ENCODE measurements at places on chromosomes 7 and 10.

GRCh38 chr7:139570119-139570518 is 46.6 kb downstream of the CLEC2L start:
- DNase-seq, result no peak

DNA sequence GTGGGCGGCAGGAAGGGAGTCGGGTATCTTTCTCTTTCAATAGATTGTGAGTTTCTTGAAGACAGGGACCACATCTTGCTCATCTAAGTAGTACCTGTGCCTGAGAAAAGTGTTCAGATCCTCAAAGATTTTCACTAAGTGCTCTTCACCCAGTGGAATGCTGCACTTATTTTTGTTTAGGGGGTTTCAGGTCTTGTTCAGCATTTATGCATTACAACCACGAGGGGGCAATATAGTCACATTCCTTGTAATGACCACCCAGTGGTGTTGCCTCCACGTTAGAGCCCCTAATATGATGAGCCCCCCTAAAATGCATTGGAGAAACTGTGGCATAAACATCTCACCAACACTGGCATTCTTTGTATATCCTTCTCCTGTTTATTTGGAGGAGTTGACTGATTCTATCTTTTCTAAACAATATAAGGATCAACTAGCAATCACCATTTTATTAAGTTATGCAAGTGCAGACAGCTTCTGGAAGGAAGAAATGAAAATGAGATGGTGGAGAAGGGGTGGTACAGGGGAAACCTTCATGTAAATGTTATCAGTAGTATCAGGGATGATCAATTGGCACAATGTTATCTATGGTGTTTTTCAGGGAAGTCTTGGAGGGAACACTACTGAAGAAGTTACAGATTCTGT is 3.1 kb upstream of the PAPSS2 start:
- DNase-seq, result no peak

- no peak for DNase-seq
Observed at GRCh38 chr10:48699011-48699627, 14.4 kb downstream of the WDFY4 start.

GRCh38 chr10:33955676-33956075 is 621.2 kb upstream of the NRP1 start:
- no peak for DNase-seq

- no peak for DNase-seq
Observed at GRCh38 chr10:36469585-36469984, 655.8 kb upstream of the ANKRD30A start.

DNA sequence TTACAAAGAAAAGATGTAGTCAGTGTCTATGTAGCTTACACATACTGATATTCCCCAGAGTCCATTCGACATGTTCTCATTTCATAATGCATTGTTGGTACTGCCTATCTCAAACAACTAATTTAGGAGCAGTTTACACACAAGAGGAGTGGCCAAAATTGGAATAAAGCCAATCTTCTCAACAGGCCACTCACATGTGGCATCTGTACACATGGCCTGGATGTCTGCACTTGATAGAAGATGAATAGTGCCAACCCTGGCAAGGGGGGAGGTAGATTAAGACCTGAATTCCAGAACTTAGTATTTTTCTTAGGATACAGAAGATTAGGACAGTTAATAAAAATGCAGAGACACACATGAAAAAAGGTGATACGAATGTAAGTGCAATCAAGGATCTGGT is 125.3 kb upstream of the STARD3NL start:
- no peak for DNase-seq

- DNase-seq, result no peak
Observed at GRCh38 chr7:142436601-142437000, 178.7 kb upstream of the PRSS58 start.

GRCh38 chr7:115975766-115976165 is 54.8 kb downstream of the TFEC start:
- DNase-seq, result no peak

GRCh38 chr7:20238754-20239324 is 21.7 kb upstream of the MACC1 start:
- DNase-seq, result no peak

All from activated CD4-positive, CD25-positive, alpha-beta regulatory T cell treated with anti-CD3 and anti-CD28 coated beads, Interleukin-2, amount 50 U/mL, for 72 hours (primary cell).